ENCODE measurements at places on chromosomes 2 and 18.
A peak's percentile ranks its signal among the peaks of the same experiment; 100 is the strongest.

DNA sequence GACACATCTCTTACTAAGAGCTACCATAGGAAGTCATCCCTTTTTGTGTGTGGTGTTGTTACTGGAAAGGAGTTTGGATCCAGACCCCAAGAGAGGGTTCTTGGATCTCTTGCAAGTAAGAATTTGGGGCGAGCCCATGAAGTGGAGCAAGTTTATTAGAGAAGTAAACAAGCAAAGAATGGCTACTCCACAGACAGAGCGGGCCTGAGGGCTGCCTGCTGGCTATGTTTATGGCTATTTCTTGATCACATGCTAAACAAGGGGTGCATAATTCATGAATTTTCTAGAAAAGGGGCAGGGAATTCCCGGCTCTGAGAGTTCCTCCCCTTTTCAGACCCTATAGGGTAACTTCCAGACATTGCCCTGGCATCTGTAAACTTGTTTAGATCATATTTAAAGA is 30.6 kb upstream of the PXDN start:
- DNase-seq: no peak

- DNase-seq: peak; percentile 70
Observed at GRCh38 chr2:128375454-128375853, 56.8 kb upstream of the HS6ST1 start.

DNA sequence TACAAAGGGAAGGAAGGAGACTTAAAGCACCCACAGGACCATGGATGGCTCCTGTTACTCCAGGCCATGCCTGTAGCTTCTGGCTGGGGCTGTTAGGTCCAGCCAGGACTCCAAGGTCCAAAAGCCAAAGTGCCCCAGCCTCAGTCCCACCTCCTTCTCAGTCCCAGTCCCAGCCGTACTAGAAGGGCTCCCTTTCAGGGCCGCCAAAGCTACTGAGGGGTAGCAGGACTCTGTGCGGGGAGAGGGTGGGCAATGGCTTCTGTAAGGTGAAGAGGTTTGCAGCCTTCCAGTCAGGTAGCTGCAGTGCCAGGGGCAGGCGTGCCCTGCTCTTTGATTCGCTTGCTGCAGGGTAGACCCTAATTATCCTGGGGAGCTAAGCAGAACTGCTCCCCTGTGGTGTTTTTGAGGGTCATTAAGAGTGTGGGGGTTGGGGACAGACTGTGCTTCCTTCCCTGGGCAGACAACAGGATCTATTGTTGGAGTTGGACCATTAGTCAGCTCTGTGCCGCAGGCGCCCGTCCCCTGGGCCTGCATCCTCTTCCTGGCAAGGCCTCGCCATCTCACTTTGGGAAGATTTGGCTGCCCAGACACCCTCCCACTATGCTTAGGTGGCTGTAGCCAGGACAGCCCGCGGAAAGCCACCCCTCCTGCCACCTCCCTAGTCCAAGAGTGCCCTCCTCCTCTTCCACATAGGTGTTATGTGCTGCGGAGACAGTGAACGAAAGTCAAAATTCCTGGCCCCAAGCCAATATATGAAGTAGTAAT is 118.8 kb downstream of the ZBTB7C start:
- DNase-seq: no peak

DNA sequence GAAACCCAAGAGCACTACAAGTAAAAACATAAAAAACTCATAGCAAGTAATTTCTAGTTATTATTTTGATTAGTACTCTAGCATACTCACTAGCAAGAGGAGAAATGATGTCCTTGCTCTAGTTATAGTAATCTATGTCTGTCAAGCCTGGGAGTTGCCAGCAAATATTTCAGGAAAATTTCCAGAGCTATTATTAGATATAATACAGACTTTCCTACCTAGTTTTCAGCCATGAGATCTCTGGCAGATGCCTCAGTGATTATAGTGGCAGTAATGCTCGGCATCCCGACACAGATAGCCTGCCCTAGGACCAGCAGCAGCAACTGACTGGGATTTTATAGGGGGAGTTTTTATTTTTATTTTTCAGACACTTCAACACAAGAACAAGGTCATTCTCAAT is 224.4 kb downstream of the ZNF385B start:
- no peak for DNase-seq

DNA sequence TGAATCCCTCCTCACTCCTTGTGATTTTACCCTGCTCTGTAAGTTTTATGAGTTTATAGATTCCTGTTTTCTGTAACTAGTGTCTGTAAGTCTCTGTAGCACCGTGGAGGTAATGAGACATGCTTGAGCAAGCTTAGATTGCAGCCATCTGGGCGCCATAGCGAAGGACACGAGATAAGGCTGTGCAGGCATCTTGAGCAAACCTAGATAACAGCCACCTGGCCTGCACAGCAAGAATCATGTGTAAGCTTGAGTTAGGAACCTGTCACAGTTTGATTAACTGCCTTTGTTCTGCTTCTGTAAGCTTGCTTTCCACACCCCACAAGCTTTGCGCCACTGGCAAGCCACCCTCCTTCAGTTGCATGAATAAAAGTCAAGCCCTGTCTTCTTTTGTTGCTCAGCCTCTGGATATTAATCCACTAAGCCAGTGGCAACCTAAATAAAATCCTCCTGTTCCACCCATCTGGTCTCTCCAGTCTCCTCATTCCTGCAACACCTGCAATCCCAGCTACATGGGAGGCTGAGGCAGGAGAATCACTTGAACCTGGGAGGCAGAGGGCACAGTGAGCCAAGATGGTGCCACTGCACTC is 270.6 kb upstream of the RGPD4 start:
- no peak for DNase-seq

GRCh38 chr2:177207101-177207500 is 5.5 kb upstream of the HNRNPA3 start:
- DNase-seq: no peak

- DNase-seq: no peak
Observed at GRCh38 chr2:137173463-137173862, 408.1 kb downstream of the THSD7B start.

GRCh38 chr2:46239175-46239846 is 57.9 kb upstream of the EPAS1 start:
- DNase-seq: no peak

- no peak for DNase-seq
Observed at GRCh38 chr2:235545339-235546150, 51.7 kb downstream of the AGAP1 start.

DNA sequence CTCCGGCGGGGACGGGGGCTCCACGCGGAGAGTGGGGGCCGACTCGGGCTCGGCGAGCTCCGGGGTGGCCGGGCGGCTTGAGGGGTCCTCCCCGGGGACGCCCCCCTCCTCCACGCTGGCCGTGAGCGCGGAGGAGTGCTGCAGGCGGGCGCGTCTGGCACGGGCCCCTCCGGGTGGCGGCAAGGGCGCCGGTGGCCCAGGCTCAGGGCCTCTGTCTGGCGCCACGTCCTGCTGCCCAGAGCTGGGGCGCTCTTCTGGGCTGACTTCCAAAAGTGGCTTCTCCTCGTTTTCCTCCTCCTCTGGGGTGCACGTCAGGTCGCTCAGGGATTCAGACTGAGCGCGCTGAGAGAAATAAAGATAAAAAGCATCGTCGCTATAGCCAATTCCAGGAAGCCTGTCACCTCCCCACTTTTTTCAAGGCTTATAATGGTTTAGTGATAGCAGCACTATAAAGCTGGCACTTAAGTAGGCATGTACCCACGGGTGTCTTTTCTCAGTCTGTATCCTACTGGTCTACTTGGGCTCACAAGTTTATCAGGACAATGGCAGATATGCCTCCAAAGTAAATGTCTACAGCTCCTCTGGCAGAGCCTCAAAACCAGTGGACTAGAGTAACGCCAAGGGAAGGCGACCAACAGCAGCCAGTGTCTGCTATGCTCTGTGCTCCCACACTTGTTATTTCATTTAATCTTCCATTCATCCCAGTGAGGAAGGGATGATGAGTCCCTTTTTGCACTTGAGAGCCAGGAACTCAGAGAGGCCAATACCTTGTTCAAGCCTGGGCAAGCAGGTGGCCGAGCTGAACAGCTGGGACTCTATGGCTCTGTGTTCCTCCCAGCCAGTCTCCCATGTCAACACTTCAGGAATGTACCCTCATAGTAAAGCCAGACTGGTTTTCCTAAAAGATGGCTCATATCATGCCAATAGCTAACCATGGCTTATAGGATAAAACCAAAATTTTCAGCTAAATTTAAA is 92.6 kb upstream of the MGAT4A start:
- DNase-seq: peak; percentile 59

GRCh38 chr2:38719706-38720105 is 31.5 kb downstream of the SRSF7 start:
- peak; percentile 46 for DNase-seq

DNA sequence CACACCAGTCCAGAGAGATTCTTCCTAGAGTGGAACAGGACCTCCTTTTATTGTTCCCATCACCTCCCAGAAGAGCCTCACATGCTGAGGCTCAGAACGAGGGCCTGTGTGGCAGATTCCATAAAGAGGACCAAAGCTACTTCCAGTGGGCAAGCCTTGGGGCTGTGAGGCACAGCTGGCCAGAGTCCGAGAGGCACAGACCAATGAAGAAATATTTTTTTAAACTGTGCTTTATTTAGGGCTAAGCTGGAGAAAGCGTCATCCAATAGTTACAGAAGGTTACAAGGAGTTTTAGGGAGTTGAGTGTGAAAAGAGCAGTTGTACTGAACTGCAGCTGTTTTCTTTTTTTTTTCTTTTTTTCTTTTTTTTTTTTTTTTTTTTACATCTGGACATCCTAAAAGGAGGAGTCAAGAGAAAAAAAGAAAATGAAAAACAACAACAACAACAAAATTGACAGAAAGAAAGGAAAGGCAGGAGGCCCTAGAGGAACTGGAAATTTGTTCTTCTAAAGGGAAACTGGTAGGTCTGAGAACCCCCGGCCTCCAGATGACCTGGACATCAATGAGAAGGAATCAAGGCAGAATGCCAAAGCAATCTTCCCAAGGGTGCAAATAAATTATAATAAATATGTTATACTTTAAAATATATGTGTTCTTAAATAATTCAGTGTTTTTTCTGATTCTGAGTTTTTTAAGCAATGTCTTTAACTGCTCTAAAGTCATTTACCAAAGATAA is 322.6 kb downstream of the CELF4 start:
- no peak for DNase-seq

DNA sequence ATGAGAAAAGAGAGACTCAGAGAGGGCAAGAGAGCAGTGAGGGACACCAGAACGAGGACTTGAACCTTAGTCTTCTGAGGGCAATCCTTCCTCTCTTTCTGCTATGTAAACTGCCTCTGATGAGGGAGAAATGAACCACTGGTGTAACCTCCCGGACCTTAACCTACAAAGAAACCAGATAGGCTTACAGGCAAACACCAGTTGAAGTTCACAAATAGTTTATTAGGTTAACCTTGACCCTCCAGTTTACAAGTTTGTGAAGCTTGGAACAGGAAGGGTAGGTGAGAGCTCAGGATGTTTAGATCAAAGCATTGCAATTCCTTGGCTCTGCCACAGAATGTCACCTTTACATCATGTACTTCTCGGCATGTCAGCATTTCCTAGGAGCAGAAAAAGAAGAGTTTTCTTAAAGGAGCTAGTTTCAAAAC is 486.4 kb upstream of the SPRED2 start:
- no peak for DNase-seq

DNA sequence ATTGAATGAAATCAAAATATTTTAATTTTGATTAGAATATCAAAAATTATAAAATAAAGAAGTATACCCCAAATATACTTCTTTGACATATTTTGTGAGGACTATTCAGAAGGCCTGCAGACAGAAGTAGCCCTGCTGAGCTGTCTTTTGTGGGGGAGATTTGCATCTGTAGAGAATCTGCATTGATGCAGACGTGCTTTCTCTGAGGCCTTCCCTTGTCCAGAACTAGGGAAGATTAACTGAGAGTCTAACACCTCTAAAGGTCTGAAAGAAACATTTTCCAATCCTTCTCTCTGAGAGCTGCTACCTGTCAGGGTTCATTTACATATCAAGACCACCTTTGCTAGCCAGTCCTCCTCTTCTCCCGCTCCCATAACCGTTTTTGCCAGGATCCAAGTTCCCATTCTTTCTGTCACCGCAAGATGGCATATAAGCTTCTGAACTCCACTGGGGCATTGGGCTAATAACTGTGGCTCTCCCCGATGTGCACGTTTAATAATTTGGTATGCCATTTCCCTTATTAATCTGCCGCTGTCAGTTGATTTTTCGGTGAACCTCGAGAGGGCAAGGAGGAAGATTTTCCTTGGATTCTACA is 510.4 kb upstream of the CNTNAP5 start:
- no peak for DNase-seq

- peak; percentile 74 for DNase-seq
Observed at GRCh38 chr2:172098650-172099471, 3.8 kb downstream of the DLX2 start.

DNA sequence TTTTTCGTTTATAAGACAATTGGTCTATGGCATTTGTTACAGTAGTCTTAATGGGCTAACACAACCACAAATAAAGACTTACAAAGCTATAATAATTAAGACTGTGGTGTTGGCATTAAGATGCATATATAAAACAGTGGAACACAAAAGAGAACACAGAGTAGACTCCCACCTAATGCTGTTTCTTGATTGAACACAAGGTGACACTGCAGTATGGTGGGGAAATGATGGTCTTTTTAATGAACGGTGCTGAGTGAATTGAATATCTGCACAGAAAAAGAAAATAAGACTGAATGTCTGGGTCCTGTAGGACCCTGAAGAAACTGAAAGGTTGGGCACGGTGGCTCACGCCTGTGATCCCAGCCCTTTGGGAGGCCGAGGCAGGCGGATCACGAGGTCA is 1136.6 kb upstream of the NXPH2 start:
- DNase-seq: no peak

DNA sequence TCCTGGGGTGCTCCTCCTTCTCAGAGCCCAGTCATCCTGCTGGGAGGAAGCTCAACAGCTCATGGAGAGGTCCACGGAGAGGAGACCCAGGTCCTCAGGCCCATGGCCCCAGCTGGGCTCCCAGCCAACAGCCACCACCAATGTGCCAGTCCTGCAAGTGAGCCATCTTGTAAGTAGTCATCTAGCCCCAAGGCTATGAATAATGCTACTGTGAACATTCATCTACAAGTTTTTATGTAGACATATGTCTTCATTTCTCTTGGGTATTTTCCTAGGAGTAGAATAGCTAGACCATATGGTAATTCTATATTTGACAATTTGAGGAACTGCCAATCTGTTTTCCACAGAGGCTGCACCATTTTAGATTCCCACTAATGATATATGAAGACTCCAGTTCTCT is 166.1 kb downstream of the MTCL1 start:
- no peak for DNase-seq

DNA sequence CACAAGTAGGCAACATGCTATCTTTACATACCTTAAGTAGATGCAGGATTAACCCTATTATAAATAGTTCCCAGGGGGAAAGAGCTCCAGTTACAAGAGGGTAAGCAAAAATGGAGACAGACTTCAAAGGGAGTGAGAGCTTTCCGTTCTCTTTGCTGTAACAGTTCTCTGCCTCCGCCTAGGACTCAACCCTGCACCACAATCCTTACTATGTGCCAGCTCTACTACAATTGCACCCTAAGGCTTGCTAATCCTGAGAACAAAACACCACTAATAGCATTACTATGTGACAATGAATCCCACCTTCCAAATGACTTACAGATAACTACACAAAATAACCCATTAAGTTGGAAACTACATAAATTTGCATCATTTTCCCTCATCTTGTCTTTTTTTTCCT is 7.7 kb downstream of the ZBTB14 start:
- no peak for DNase-seq

- no peak for DNase-seq
Observed at GRCh38 chr2:842151-842803, 108.4 kb upstream of the SNTG2 start.

All from coronary artery (tissue), 2 donors.